HT-29 (cell line): ENCODE measurements at places on chromosomes 1 and 21. TPM values are rescaled to one million over a fixed set of nuclear protein-coding genes. Genes with fewer than 3 reads are reported as not detected.

Gene TMCO4
- 23.8 and 26.8 TPM in 2 replicates for total RNA-seq

Gene SIPA1L2
- total RNA-seq, result 4.1 and 5.1 TPM in 2 replicates

Gene LORICRIN
- not detected in 2 replicates for total RNA-seq

Gene DNAJC28
- 0.20 and 0.42 TPM in 2 replicates for total RNA-seq

Gene VCAM1
- total RNA-seq, result not detected in 2 replicates

Gene HES2
- 0.16 TPM in 1 of 2 replicates, not detected in the other for total RNA-seq

Gene LEMD1
- total RNA-seq, result 3.8 and 7.1 TPM in 2 replicates

Gene FCAMR
- total RNA-seq, result 0.03 and 0.18 TPM in 2 replicates

Gene SAMD11
- 0.10 TPM in 1 of 2 replicates, not detected in the other for total RNA-seq

Gene SYNC
- total RNA-seq, result 0.65 and 0.76 TPM in 2 replicates

Gene NPL
- 0.86 and 3.0 TPM in 2 replicates for total RNA-seq

Gene LINGO4
- not detected in 2 replicates for total RNA-seq

Gene LENEP
- 0.16 and 0.18 TPM in 2 replicates for total RNA-seq

Gene CHD5
- 0.18 and 0.25 TPM in 2 replicates for total RNA-seq

Gene RGSL1
- not detected in 2 replicates for total RNA-seq

Gene SLC30A10
- total RNA-seq, result not detected in 2 replicates

Gene CHRNB2
- not detected in 2 replicates for total RNA-seq

Gene CYP4A22
- not detected in 2 replicates for total RNA-seq

Gene MRPS15
- total RNA-seq, result 184 and 209 TPM in 2 replicates

Gene WDR64
- not detected in 2 replicates for total RNA-seq

Gene KCNE2
- total RNA-seq, result 0.71 TPM in 1 of 2 replicates, not detected in the other
